Daoy (cell line): ENCODE measurements at places on chromosomes 16 and 17.
A peak's percentile ranks its signal among the peaks of the same experiment; 100 is the strongest.

DNA sequence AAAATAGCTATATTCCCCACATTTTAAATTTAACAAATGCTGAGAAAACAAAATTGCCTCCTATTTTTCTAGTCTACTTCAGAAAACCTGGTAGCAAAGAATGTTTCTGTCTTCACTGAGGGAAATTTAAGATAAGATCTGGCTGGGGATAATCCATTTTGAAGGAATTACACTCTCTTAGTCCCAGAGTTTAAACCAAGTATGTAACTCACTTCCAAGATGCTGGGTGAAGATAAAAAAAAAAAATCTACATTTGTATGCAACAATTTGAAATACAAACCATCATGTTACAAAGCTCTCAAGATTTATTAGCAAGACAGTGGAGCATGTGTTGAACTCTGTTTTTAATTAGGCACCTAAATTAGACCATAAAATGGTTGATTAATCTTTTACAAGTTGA lies 5.7 kb downstream of the HS3ST3B1 start:
- no peak for DNase-seq

- DNase-seq, result peak; percentile 77
These were observed 27.2 kb upstream of the SHISA9 start for GRCh38 chr16:12874186-12874585.

DNA sequence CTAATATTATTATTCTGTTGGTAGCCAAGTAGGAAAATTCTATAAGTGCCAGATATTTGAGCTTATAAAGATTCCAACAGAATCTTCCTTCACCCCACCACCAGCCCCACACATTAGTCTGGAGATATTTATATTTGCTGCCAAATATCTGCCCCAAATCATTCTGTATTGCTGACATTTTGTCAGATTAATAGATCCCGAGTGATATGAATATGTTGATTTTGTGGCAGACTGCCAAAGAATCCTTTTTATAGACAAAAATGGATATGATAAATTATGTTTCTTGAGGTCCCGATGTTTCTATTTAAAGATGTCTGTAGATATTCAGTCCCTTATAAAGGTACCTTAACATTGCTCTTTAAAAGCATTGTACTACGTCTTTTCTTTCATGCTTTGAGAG lies 162.2 kb upstream of the KCNJ16 start:
- DNase-seq, result no peak

DNA sequence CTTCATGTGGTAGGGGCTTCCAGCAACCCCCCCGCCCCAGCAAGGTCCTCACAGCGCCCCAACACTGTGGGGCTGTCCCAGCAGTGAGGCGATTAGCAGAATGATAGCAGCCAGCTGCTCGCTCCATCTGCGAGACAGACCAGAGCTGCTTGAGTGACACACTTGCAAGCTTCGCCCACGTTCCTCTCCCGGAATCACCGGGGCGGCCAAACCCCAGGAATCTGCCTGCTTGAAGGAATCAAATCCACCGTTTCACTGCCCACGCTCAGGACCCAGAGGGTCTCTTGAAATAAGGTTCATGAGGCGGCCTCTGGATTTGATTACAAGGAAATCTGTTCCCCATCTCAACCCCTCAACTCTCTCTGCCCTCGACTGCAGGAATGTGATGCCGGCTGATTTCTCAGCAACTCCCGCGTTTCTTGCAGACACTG lies 356.0 kb downstream of the C16orf95 start:
- no peak for DNase-seq

GRCh38 chr16:28558456-28558855 lies 4.7 kb downstream of the SGF29 start:
- no peak for DNase-seq

DNA sequence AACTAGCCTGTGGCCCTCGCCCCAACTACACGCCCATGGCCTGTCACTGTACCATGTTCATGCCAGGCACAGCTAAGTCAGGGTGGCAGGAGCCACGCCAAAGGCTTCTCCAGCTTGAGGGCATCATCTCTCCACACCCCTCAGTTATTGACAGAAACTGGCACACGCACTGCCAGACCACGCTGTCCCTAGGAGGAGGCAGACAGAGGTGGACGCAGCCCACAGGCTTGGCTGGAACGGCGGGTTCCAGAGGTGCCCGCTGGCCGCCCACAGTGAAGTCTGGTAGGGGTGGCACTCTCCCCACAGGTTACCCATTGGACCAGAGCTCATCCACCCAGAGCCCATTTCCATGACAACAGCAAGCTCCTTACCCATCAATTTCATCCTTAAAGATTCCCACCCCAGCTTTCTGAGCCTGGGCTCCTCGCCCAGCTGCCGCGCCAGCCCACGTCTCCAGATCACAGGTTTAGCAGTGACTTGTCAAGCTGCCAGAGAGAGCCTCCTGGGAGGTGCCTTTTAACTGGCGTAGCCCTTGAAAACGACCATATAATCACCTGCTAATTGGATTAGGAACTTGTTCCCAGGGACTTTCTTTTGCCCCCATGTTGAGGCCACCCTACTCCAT lies 27.9 kb downstream of the RPRML start:
- DNase-seq, result no peak

DNA sequence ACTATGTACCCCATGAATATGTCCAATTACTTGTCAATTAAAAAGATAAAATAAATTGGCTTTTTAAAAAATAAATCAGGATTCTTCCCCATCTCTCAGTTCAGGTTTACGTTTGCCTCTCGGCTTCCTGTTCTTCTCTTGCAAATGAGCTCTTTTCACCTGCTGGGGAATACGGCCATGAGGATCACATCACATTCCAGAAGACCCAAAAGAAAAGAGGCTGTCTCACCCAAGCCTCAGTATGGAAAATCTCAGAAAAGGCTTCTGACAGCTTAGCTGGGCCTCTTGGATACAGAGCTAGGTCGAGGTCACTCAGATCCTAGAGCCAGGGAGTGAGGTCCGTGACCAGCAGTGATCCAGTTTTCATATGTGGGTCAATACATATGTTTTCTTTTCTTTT lies 171.2 kb upstream of the SDK2 start:
- DNase-seq, result no peak

GRCh38 chr17:72165867-72166439 lies 45.1 kb downstream of the SOX9 start:
- DNase-seq, result no peak

DNA sequence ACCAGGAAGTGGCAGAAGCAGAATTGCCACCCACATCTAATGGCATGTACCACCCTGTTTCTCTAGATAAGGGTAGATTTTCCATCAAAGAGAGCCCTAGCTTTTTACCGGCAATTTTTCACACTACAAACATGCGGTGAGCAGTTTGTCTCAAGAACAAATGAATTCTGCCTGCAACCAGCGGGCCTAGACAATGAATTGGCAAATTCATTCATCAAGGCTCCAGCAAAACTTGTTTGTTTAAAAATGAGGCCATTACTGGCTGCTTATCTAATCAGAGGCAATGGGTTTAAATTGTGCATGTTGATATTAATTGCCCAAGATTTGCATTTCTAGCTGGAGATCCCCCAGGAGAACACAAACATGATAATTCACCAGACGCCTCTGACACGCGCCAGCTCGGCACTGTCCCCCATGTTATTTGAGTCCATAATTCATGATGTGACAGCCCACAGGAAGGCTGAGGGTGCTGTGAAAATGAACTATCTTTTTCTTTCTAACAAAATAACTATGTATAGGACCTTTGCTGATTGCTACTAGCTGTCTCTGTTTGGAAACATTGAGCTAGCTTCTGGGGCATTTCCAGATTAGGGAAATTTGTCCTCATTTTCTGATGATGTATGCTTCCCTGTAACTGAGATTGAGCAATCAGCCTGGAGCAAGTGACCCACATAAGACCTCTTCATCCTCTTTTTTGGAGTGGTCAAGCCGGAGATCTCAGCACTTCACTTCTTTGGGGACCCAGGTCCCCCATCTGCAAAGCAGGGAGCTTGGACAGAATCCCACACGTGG lies 80.8 kb downstream of the CNGB1 start:
- no peak for DNase-seq

GRCh38 chr17:19381361-19381740 lies 3.1 kb downstream of the MAPK7 start:
- DNase-seq, result no peak

- DNase-seq, result peak; percentile 75
These were observed 16.9 kb downstream of the GRIN2C start for GRCh38 chr17:74842599-74843351.

DNA sequence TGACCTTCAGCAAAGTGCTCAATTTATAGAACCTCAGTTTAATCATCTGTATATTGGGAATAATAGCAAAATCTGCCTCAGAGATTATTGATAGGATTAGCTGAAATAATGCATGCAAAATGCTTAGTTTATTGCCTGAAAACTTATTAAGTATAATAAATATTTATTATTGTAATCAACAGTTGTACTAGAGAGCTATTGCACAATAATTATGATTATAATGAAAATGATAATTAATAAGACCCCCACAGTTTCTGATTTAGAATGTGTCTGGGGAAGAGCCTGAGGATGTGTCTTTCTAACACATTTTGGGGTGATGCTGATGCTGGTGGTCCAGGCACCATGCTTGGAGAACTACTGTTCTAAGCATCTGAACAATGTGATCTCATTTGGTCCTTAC lies 419.6 kb downstream of the NPIPA7 start:
- no peak for DNase-seq

- DNase-seq, result peak; percentile 41
These were observed 29.8 kb downstream of the WSB1 start for GRCh38 chr17:27323538-27324215.

DNA sequence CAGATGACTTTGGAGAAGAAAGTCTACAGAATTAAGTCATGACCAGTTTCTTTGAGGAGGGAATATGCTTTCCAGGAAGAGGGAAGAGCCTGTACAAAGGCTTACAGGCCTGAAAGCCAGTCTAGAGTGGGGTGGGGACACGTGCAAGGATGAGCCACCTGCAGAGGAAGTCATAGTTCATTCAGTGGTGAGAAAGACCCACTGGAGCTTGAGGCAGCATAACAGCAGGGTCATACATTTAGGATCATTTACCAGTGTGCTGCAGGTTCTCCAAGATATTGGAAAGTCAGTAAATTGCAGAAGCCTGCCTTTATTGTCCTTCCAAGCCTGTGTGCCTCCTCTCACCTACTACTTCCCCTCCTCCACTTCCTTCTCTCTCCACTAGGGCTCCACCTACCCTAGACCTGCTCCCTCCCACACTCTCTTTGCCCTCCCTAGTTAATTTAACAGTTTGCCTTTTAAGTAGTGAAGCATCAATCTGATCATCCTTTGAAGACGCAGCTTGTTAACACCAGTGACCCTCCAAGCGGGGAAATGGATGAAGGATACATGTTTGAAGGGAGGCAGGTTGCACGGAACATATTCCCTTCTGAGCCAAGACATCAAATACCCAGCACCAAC lies 40.2 kb downstream of the CDRT15 start:
- no peak for DNase-seq

DNA sequence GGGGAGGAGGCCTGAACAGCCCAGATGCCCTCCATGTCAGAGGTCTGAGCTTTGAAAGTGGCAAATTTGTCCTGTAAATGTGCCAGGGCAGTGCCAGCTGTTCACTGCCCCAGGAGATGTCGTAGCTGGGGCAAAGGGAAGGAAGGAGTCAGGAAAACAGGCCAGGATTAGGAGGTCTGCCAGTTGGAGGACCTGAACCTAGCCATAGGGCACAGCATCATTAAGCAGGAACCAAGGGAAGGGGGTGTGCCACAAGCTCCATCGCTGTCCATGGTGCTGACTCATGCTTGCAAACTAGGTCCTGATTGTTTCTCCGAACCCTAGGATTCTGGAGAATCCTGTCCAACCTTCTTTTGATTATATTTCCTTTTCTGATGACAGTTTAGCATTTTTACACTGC lies 124.2 kb downstream of the TMEM132E start:
- peak; percentile 22 for DNase-seq

DNA sequence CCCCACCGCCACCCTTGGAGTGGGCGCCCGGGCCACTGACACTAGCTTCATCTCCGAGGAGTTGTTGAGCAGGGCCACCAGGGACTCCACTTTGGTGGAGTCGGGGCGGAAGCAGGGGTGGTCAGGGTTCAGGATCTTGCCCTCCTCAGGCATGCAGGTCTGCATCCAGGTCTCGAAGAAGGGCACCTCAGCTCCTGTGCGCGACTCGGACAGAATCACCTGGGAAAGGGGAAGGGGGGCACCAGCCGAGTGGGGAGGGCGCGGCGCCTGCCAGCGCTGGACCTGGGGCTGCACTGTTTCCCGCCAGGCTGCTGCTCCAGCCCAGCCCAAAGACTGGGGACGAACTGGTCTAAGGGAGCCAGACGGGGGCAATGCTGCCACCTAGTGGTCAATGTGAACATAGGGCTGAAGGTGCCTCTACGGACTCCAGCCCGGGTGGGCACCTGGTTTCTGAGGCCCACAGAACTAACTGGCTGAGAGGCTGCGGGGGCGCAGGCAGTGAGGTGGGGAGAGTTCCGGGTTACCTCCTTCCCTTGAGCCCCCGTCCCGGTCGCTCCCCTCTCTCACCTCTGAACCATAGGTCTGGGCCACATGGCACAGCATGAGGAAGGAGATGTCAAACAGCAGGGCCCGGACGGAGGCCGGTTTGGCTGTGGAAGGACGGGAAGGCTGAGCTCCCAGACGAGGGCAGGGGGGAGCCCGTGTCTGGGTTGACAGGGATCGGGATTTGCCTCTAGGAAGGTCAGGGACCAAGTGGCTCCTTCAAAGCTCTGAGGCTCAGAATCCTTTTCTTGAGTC lies 11.8 kb downstream of the CSF3 start:
- peak; percentile 90 for DNase-seq

GRCh38 chr16:10191096-10191495 lies 8.9 kb upstream of the GRIN2A start:
- no peak for DNase-seq

DNA sequence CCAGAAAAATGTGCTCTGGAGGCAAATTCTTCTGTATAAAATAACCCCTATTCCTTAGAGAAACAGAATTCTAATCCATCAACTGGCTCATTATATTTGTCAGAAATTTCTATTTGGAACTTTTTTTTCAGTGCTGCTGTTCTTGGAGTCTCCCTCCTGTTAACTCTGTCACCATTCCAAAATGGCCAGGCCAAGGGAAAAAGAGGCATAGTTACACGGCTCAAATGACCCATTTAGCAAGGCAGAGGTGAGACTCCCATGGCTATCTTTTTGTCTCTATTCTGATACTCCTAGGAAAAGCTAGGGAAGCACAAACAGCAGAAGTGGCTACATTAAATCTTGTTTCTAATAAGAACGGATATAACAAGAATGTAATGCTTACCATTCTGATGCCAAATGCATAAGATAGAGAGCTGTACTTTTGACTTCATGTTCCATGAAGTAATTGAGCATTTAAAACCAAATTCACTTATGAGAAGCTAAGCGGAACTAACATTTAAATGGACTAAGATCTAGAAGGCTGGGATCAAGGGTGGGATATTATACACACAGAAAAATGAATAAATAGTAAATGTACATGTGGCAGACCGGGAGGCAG lies 64.4 kb upstream of the CORO6 start:
- DNase-seq, result no peak

- DNase-seq, result no peak
These were observed 17.8 kb upstream of the MC1R start for GRCh38 chr16:89900885-89901284.

- DNase-seq, result peak; percentile 54
These were observed at the start of gene FN3K for GRCh38 chr17:82734987-82735866. Gene FN3K, plus strand, starts transcription at chr17:82735615. Its CDS starts 22 bp downstream, at chr17:82735637.
